ENCODE measurements at places on chromosomes 2 and 18. TPM values are rescaled to one million over a fixed set of nuclear protein-coding genes. Genes with fewer than 3 reads are reported as not detected.

- H3K36me3 ChIP-seq, result peaks cover 10% of the 10 kb centered on the region
- H3K27me3 ChIP-seq, result no peaks in the 10 kb centered on the region
- H3K4me1 ChIP-seq, result no peaks in the 10 kb centered on the region
- no peak overlapping the region for H3K27ac ChIP-seq
Observed at GRCh38 chr2:240499309-240500301, 58.2 kb downstream of the ANKMY1 start.

DNA sequence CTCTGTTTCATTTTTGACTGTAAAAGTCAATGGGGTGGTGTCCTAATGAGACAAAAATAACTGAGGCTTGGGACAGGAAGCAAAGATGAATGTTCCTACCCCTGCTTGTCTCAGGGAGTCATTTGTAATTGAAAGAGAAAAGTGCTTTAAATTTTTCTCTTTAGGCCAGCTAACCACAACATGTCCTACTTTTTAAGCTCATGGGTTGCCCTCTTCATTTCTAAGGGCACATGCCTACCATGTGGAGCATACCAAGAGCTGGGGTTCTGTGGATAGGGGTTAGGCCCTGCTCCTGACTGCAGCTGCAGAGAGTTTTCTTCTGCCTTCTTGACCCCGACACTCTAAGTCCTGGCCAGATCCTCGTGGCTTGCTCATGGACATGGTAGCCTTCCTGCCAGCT, 96.8 kb upstream of the ARL4C start:
- H3K36me3 ChIP-seq, result no peaks in the 10 kb centered on the region
- H3K27ac ChIP-seq, result no peak overlapping the region
- peaks cover 15% of the 10 kb centered on the region for H3K27me3 ChIP-seq
- no peak for DNase-seq

Gene ANKRD29
- total RNA-seq, result not detected

DNA sequence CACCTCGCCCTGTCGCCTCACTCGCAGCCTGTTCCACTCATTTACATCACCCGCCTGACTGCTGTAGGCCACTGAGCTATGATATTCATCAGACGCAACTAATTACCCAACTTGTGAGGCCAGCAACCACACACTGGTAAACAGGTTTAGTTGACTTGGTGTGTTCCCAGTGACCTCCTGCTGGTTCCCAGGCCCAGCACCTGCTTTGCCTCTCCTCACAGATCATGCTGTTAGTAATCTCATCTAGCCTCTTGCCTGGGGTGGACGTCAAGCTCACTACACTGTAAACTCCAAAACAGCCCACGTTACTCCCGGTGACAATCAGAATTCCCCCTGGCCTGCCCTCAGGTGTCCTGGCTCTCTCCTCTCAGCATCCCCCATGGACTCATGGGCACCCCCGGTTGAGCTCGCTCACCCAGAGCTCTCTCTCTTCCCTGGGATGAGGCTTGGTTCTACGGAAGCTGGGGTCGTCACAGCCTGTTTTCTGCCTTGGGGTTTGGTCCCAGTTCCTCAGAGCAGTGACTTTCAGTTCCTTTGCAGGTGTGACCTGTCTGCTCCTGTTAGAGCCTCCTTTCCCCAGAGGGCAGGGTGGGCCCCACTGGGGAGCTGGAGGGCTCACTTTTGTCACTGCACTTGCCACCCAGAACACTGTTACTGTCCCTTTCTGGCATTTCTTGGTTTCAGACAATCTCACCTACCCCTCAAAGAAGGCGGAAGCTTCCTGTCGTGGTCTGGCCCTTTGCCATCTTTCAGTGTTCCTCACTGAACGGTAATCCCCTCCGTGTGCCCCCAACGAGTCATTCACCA, 40.3 kb downstream of the INPP5D start:
- H3K27ac ChIP-seq, result peak overlapping the region; percentile 71
- H3K4me3 ChIP-seq, result peak overlapping the region; percentile 75
- peaks cover 70% of the 10 kb centered on the region for H3K4me1 ChIP-seq

Gene ZNG1B
- total RNA-seq, result 42.0 TPM

GRCh38 chr2:186590759-186591505, 1.1 kb downstream of the ITGAV start:
- peak overlapping the region; percentile 88 for H3K4me3 ChIP-seq
- peaks cover 42% of the 10 kb centered on the region for H3K4me1 ChIP-seq
- H3K36me3 ChIP-seq, result peaks cover 2% of the 10 kb centered on the region
- no peaks in the 10 kb centered on the region for H3K27me3 ChIP-seq
- H3K27ac ChIP-seq, result peak overlapping the region; percentile 78

- H3K4me1 ChIP-seq, result peaks cover 9% of the 10 kb centered on the region
- no peak overlapping the region for H3K27ac ChIP-seq
- H3K36me3 ChIP-seq, result no peaks in the 10 kb centered on the region
- no peak overlapping the region for H3K4me3 ChIP-seq
Observed at GRCh38 chr2:126888046-126888445, 10.6 kb upstream of the TEX51 start.

DNA sequence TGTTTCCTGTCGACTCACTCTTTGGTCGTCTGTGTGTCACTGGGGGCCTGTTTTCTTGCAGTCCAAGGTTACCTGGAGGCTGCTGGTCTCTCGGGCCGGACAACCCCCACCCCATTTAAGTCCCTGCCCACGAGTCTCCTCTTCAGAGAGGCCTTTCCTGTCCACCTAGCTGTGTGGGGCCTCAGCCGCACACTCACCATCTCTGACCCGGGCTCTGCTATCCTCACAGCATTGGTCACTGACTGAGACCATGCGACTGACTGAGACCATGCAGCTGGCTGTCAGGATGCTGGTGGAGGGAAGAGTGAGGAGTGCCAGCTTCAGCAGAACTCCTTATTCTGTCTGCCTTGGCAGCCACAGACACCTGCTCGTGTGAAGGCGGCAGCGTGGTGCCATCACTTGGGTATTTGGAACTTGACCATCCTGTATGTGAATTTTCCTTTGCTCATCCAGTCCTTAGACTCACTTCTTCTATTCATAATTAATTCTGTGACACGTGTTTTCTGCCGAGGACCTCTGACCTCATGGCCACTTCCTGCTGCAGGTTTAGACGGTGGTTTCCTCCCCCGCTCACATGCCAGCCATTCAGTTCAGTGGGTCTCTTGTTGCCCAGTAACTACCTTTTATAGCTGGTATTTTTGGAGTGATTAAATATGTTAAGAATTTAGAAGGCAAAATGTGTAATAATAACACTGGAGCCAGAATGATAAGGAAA, 47.5 kb upstream of the ASB1 start:
- H3K27ac ChIP-seq, result peak overlapping the region; percentile 27
- H3K27me3 ChIP-seq, result no peaks in the 10 kb centered on the region
- H3K4me3 ChIP-seq, result no peak overlapping the region
- peaks cover 1% of the 10 kb centered on the region for H3K36me3 ChIP-seq
- DNase-seq, result peak; percentile 42
- peaks cover 27% of the 10 kb centered on the region for H3K4me1 ChIP-seq

GRCh38 chr2:234880551-234881211, 71.1 kb upstream of the SH3BP4 start:
- H3K4me3 ChIP-seq, result peak overlapping the region; percentile 48
- H3K27me3 ChIP-seq, result peaks cover 10% of the 10 kb centered on the region
- no peaks in the 10 kb centered on the region for H3K36me3 ChIP-seq
- H3K27ac ChIP-seq, result no peak overlapping the region

GRCh38 chr2:17813010-17813741, 3.1 kb upstream of the MSGN1 start:
- peaks cover 9% of the 10 kb centered on the region for H3K27me3 ChIP-seq
- no peak for DNase-seq
- no peaks in the 10 kb centered on the region for H3K36me3 ChIP-seq
- H3K4me3 ChIP-seq, result no peak overlapping the region
- no peak overlapping the region for H3K27ac ChIP-seq
- no peaks in the 10 kb centered on the region for H3K4me1 ChIP-seq

- H3K27ac ChIP-seq, result no peak overlapping the region
- H3K36me3 ChIP-seq, result peaks cover 11% of the 10 kb centered on the region
- no peak for DNase-seq
- peaks cover 8% of the 10 kb centered on the region for H3K4me1 ChIP-seq
Observed at GRCh38 chr2:30583204-30583749, 136.2 kb downstream of the LCLAT1 start.

DNA sequence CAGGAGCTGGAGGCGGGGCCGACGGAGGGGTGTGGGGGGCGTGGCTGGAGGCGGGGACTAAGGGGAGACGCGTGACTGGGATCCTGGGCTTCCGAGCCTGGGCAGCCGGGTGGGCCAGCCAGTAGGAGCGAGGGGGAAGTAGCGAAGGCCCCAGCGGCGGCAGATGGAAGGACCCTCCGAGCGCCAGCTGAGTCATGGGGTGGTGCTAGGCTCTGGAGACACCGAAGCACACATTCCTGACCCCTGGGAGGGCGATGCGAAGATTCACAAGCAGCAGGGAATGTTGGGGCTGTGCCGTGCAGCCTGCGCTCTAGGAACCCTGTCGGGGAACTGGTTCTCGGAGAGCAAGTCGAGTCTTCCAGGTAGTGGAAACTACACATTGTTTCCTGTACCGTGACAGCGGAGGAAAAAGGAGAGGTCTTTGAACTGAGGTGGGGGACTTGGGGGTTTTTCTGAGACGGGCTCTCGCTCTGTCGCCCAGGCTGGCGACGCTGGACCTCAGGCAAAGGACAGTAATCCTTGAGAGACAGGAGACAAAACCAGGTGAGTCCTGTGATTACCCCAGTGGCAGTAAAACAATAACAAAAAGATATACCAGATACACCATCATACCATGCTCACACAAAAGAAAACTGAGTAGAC, 650 bp upstream of the AFG3L2 start:
- H3K27ac ChIP-seq, result peak overlapping the region; percentile 92
- H3K4me1 ChIP-seq, result peaks cover 41% of the 10 kb centered on the region
- peak overlapping the region; percentile 91 for H3K4me3 ChIP-seq
- DNase-seq, result no peak
- peaks cover under 1% of the 10 kb centered on the region for H3K36me3 ChIP-seq

DNA sequence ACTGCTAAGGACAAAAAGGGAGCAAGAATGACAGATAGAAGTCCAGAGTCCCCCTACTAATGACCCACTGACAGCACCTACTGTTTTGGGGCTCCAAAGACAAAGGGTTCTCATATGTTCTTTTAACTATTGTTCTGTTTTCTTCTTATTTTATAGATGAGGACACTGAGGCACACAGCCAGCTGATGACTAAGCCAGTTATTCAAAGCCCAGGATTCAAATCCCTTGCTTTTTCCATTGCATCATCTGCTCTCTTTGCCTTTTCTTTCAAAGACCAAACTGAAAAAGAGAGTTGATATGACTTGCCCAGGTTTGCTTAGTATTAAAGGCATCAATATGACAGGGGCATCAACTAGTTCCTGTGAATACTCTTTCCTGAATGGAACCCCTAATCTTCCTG, 299.8 kb downstream of the LRATD1 start:
- no peaks in the 10 kb centered on the region for H3K4me1 ChIP-seq
- no peak overlapping the region for H3K4me3 ChIP-seq
- no peak for DNase-seq
- peaks cover 5% of the 10 kb centered on the region for H3K36me3 ChIP-seq
- H3K27me3 ChIP-seq, result peaks cover 28% of the 10 kb centered on the region

DNA sequence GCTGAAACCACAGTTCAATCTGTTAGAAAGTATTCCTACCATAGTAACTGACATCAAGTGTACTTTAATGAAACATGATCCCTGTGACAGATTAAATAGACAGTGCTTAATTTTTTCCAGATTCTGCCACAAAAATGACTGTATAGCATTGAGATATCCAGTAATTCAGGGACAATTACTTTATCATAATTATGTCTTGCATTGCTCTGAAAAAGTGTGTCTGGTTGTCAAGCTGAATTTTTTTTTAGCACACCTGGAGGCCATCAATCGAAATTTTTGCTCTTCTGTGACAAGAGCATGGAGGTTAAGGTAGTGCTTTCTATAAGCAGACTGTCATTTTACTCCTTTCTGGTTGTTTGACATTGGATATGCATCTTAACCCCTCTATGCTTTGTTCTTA, 1083.8 kb upstream of the NRXN1 start:
- H3K36me3 ChIP-seq, result no peaks in the 10 kb centered on the region
- no peak for DNase-seq
- no peak overlapping the region for H3K27ac ChIP-seq
- H3K4me1 ChIP-seq, result no peaks in the 10 kb centered on the region
- no peak overlapping the region for H3K4me3 ChIP-seq

- peak overlapping the region; percentile 92 for H3K4me3 ChIP-seq
- H3K27ac ChIP-seq, result peak overlapping the region; percentile 78
- H3K27me3 ChIP-seq, result no peaks in the 10 kb centered on the region
- H3K36me3 ChIP-seq, result peaks cover 4% of the 10 kb centered on the region
- DNase-seq, result no peak
Observed at GRCh38 chr2:38600921-38601455, 1.7 kb downstream of the HNRNPLL start.

GRCh38 chr2:78260861-78261260, 738.7 kb upstream of the LRRTM4 start:
- no peak overlapping the region for H3K4me3 ChIP-seq
- H3K36me3 ChIP-seq, result no peaks in the 10 kb centered on the region
- H3K27ac ChIP-seq, result no peak overlapping the region

DNA sequence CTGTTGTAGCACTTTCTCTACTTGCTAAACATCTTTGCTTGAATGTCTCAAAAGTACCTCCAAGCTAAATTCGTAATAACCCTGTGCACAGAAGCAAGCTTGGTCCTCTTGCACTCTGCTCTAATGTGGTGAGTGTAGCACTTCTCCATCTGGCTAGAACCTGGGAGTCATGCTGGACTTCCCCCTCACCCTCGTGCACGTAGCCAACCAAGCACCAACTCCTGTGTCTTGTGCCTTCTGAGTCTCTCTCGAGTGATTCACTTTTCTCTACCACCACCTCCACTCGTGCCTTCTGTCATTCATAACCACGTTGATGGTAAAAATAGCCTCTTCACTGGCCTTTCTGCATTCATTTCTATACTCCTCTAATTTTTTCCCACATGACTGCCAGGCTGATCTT, 91.9 kb upstream of the KCNE4 start:
- H3K4me3 ChIP-seq, result no peak overlapping the region
- H3K4me1 ChIP-seq, result peaks cover 9% of the 10 kb centered on the region
- no peaks in the 10 kb centered on the region for H3K36me3 ChIP-seq
- H3K27me3 ChIP-seq, result peaks cover 9% of the 10 kb centered on the region
- peak; percentile 15 for DNase-seq
- peak overlapping the region; percentile 24 for H3K27ac ChIP-seq

- no peak for DNase-seq
- no peaks in the 10 kb centered on the region for H3K27me3 ChIP-seq
- peaks cover 5% of the 10 kb centered on the region for H3K36me3 ChIP-seq
- peak overlapping the region; percentile 27 for H3K27ac ChIP-seq
Observed at GRCh38 chr2:181141676-181142075, 161.3 kb downstream of the UBE2E3 start.

Gene UGT1A3
- total RNA-seq, result not detected

GRCh38 chr2:199602896-199603717, 145.4 kb upstream of the SATB2 start:
- DNase-seq, result no peak
- no peaks in the 10 kb centered on the region for H3K4me1 ChIP-seq
- H3K27me3 ChIP-seq, result no peaks in the 10 kb centered on the region
- H3K36me3 ChIP-seq, result no peaks in the 10 kb centered on the region
- H3K4me3 ChIP-seq, result no peak overlapping the region

GRCh38 chr18:12036201-12036751, 55.0 kb downstream of the IMPA2 start:
- no peak overlapping the region for H3K27ac ChIP-seq
- H3K36me3 ChIP-seq, result no peaks in the 10 kb centered on the region
- H3K4me1 ChIP-seq, result peaks cover 8% of the 10 kb centered on the region
- H3K27me3 ChIP-seq, result peaks cover 15% of the 10 kb centered on the region
- DNase-seq, result no peak

Gene PXDN
- 1.8 TPM for total RNA-seq

Measured in activated T-cell treated with anti-CD3 and anti-CD28 coated beads, Interleukin-2, amount 50 U/mL, for 72 hours (primary cell).